Naive thymus-derived CD8-positive, alpha-beta T cell (primary cell): ENCODE measurements at places on chromosomes 11 and 22. TPM values are rescaled to one million over a fixed set of nuclear protein-coding genes. Genes with fewer than 3 reads are reported as not detected.

Gene MS4A6A
- total RNA-seq, result 2.5 TPM

Gene SYT12
- not detected for total RNA-seq

GRCh38 chr11:61602775-61603569 lies 22.1 kb upstream of the SYT7 start:
- no peak for DNase-seq

- DNase-seq, result peak; percentile 70
Measured at GRCh38 chr22:20463324-20464095, 25.9 kb upstream of the SCARF2 start.
